Nucleus accumbens (tissue), 56 donors: ENCODE measurements at places on chromosomes 7 and 10.

GRCh38 chr10:114100848-114101741, 57.4 kb downstream of the ADRB1 start:
- no peak for DNase-seq

- DNase-seq: no peak
These were observed 1.4 kb downstream of the ATP5F1C start for GRCh38 chr10:7789390-7789789.

DNA sequence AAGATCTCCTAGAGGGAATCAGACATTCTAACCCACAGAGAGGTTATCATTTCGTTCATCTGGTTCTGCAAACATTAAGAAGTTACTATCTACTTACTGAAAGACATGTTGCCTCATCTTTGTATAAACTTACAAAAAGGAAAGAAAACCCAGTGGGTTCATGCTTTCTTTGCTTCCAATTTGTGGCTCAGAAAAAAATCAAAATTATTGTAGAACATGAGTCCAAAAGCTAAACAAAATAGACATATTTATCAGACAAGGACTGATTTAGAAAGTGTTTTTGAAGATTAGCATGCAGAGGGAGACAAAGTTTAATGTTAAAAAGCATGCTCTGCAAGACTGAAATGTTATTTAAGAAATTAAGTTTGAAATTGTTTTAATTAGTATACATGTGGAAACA, 123.1 kb downstream of the MBL2 start:
- DNase-seq: no peak

DNA sequence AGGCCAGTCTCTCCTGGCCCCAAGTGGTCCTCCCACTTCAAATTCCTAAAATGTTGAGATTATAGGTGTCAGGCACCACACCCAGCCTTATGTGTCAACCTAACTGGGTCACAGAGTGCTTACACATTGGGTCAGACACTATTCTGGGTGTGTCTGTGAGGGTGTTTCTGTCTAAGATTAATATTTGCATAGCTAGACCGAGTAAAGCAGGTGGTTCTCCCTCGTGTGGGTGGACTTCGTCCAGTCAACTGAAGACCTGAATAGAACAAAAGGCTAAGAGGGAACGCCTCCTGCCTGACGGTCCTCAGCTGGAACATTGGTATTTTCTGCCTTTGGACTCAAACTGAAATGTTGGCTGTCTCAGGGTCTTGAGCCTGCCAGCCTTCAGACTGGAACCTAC, 11.5 kb downstream of the PPIF start:
- no peak for DNase-seq

GRCh38 chr10:113491967-113492565, 60.8 kb upstream of the HABP2 start:
- DNase-seq: no peak

GRCh38 chr7:112266595-112267270, 60.2 kb downstream of the ZNF277 start:
- no peak for DNase-seq

- DNase-seq: no peak
These were observed 99.5 kb downstream of the ELFN1 start for GRCh38 chr7:1769286-1770200.

- DNase-seq: no peak
These were observed 1.7 kb upstream of the LDB1 start for GRCh38 chr10:102121739-102122372.

DNA sequence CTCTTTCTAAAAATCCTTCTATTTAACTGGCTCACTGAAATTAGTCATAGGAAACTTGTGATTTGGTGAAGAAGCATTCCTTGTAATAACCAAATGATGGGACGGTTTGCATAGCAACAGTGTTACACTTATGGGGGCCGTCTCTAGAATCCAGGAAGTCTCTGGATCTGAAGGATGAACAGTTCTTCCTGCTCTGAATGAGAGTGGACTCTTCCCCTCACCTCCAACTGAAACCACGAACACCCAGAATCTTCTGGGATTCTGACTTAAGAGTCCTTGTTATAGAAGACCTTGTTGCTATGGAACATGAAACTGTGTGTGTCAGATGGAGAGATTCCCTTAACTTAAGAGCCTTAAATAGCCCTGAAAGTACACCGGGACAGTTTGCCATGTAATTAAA, 23.2 kb downstream of the NOLC1 start:
- DNase-seq: no peak

DNA sequence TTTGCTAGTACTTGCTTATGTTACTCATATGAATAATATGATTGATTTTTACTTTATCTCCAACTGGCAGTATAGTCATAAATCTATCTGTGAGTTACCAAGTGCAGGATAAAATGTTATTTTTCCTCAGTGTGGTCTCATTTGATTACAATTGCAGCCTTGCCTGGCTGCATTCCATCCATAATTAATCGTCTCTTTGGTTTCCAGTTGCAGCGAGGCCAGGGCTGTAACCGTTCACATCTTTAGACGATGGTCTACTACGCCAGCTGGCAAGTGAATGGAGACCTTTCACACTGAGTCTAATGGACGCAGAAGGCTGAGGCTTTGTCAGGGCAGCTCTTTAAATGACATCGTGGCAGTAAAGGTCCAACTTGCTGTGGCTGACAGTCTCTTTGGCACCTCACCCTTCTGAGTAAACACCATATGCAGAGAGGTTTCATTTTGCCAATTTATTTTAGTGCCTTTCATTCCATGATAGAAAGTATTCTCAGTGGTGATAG, 84.0 kb downstream of the ARL4A start:
- DNase-seq: no peak
